Right ventricle myocardium inferior (tissue), 1 donor: ENCODE measurements at places on chromosomes 13 and 19. TPM values are rescaled to one million over a fixed set of nuclear protein-coding genes. Genes with fewer than 3 reads are reported as not detected.
A peak's percentile ranks its signal among the peaks of the same experiment; 100 is the strongest.

GRCh38 chr19:35211545-35212230, 16.9 kb downstream of the FAM187B start:
- peak; percentile 76 for DNase-seq

GRCh38 chr19:6100284-6100915, 9.9 kb downstream of the RFX2 start:
- DNase-seq: peak; percentile 78

DNA sequence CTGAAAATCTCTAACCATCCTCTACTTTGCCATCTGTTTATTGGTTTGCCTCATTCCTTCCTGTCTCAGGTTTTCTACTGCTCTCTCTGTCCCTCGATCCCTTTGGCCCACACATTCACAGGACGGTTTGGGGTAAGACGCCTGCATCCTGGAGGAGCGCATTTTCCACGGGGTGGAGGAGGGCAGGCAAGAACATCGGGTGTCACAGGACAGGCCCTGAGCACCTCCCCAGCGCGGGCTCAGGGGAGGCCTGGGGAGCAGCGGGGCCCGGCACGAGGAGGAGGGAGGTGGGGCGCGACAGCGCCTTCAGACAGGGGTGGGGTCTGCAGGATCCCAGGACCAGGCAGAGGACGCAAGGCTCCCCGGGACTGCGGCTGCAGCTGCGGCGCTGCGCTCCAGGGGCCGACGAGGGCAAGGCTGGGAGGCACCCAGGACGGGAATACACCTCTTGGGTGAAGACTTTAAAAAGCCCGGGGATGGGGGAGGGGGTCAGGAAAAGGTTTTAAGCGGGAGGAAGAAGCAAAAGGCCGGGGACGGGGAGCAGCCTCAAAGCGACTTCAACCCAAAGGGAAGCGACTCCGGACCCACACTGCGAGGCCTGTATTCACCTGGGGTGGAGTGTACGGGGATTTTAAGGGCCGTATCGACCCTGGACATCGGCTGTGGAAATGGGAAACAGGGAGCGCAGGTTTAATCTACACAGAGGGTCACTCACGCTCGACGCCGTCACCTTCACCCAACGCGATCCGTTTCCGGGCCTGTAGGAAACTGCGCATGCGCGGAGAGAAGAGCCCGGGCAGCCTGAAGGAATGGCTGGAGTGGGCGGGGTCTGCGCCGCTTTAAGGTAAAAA, at the start of gene ZNF415:
TSS of gene ZNF415 (minus strand) at position 770 of the 851 bp plus-strand sequence. CDS start 10,234 bp downstream, outside the sequence.
- peak; percentile 88 for DNase-seq

- DNase-seq: peak; percentile 44
Measured at GRCh38 chr19:47377801-47378200, 28.7 kb downstream of the DHX34 start.

Gene LRG1
- 0.73 TPM for total RNA-seq

Gene DENND1C
- total RNA-seq: 0.92 TPM

- peak; percentile 67 for DNase-seq
Measured at GRCh38 chr19:2771786-2772674, 11.0 kb downstream of the SGTA start.

Gene PNMA8B
- 0.68 TPM for total RNA-seq

Gene IL12RB1
- 1.1 TPM for total RNA-seq

Gene PLK5
- total RNA-seq: not detected

DNA sequence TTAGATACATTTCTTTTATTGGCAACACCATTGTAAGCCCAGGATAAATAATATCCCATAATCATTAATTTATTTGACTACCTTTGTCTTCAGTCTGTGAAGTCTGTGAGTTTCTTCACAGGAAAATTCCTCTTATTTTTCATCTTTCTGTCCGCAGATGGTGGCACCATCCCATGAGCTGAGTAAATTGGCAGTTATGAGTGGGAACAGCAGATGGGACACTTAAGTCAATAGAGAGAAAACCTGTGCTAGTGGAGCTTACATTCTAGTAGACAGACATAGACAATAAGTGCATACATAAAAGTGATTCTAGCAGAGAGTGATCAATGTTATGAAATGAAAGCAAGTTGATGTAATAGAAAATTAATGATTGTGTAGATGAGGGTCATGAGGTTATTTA, 638.2 kb upstream of the MIR17HG start:
- DNase-seq: no peak

Gene MAG
- total RNA-seq: not detected

- no peak for DNase-seq
Measured at GRCh38 chr13:27868641-27869435, 51.0 kb upstream of the PDX1 start.

GRCh38 chr19:12464769-12465168, 19.8 kb downstream of the ZNF709 start:
- no peak for DNase-seq

DNA sequence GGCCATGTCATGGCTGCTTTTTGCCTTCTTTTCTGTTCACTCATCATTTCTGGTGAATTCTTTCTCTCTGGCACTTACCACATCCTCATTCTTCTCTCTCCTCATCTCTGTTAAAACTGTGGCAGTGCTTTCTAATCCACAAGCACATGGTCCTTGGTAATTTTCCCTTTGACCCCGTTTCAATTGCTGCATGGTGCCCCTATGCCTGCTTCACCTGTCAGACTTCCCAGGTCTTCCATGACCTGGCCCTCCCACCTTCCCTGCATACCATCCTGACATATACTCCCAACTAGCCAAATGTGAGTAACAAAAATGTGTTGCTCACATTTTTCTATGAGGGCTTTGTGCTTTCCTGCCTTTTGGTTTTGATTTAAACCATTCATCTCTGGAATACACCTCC, 286.5 kb downstream of the MTUS2 start:
- no peak for DNase-seq

Gene CYP2A7
- not detected for total RNA-seq

Gene POMP
- 113 TPM for total RNA-seq

GRCh38 chr19:49812997-49813861, at the start of gene FUZ:
FUZ (minus strand) TSS chr19:49813292; CDS start chr19:49813106, 186 bp downstream.
- peak; percentile 99 for DNase-seq

DNA sequence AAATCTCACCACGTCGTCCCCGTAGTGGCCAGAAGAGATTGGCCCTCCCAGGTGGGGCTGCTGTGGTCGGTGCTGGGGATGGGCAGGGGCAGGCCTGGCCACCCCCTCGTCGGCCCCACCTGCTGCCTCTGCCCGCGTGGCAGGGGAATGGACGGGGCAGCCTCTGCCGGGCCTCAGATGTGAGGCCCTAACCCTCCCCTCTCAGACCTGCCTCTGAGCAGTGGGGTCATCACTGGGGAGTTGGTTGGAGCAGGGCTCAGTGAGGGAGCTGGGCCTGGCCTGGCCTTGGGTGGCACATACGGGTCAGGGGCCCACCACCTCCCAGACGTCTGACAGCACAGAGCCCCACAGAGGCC, 41.5 kb downstream of the MCF2L start:
- no peak for DNase-seq

- no peak for DNase-seq
Measured at GRCh38 chr13:99421271-99421670, 80.0 kb upstream of the TM9SF2 start.
